ENCODE measurements at places on chromosomes 13 and 19.

DNA sequence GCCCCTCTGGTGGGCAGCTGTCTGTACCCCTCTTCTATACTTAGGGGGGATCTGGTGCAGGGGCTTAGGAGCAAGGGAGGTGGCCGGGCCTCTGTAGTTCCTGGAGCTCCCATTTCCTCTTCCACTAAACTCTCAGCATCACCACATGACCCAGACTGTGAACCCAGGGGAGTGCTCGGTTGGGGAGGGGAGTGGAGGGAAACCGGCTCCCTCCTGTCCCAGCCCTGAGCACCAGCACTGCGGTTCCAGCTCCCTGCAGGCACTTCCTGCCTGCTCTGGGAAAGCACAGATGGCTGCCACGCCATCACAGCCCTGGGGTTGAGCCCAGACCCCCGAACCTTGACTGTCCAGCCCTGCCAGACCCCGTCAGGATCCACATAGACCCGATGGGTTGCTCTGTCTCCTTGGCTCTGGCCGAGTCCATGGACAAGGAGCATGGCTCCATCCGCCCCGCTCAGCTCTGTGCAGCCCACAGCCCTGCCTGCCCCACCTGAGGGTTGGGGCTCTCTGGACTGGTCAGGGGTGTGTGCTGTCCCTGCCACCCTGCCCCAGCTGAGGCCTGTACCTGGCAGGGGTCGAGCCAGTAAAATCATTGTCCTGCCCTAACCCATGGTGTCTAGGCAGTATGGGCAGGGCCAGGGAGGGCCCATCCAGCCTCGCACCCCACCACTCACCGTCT lies 36.0 kb upstream of the SLC7A10 start:
- no peak for DNase-seq

GRCh38 chr13:40069173-40070044 lies 413.9 kb downstream of the COG6 start:
- peak; percentile 40 for DNase-seq

GRCh38 chr13:67048084-67048820 lies 181.9 kb downstream of the PCDH9 start:
- DNase-seq, result peak; percentile 15

DNA sequence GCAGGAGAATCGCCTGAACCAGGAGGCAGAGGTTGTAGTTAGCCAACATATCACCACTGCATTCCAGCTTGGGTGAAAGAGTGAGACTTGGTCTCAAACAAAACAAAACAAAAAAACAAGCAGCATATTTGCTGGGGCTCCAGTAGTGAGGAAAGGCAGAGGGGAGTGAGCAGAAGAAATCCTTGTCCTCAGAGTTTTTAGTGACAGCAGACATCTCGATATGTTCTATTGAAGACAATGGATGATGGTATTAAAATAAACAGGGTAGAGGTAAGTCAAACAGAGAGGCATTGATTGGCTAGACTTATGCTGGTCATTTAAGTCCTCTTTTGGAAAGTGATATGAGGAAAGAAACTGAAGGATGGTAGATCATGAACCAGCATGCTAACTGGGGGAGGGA lies 19.0 kb downstream of the NLRP7 start:
- DNase-seq, result no peak

DNA sequence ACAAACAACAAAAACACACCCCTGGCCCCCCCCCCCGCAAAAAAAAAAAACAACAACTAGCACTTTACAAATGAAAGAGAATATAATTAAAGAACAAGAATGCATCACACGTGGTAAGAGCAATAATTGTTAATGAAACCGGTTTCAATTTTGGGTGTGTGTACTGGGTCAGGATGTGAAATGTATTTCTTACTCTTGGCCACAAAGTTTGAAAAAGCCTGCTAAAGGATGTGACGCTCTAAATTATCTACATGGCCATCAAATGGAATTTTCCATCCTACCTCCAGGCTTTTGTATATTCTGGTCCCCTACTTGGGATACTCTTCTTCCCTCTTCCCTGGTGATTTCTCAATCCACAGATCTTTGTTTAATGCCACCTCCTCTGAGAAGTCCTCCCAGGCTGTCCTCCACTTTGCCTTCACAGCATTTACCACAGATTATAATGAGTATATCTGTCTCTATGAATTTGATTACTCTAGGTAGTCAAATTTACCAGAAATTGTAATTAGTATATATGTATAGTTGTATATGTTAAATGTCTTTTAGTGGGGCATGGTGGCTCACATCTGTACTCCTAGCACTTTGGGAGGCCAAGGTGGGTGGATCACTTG lies 2.1 kb downstream of the SARS2 start:
- no peak for DNase-seq

GRCh38 chr13:103935117-103935516 lies 868.9 kb upstream of the SLC10A2 start:
- no peak for DNase-seq

DNA sequence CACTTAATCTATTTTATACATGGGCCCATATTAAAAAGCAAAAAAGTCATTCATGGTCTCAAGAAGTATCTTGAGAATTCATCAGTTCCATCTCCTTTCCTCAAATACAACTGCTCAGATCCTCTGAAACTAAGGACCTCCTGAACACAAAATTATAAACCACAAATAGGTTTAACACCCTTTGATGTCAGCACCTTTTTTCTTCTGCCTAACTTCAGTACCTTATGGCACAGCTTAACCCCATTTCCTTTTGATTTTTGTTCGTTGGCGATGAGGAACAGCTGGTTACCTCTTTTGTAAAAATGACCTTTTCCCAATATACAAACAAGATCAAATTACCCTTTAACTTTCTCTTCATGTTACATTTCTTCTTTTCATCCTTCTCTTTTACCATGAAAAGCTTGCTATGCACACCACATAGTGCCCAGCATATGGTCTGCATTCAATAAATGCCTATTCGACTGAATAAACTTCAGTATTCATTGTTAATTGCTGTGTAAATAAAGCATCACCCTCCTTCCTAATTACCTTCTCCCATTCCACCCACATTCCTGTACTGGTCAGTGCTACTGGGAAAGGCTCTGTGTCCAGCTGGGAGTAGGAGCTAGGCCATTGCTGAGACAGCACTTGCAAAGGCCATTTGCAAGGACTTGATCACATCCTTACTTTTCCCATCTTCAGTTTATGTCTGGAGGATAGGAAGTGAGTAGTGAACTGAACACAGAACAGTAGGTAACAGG lies 317.9 kb downstream of the SHISA2 start:
- DNase-seq, result no peak

DNA sequence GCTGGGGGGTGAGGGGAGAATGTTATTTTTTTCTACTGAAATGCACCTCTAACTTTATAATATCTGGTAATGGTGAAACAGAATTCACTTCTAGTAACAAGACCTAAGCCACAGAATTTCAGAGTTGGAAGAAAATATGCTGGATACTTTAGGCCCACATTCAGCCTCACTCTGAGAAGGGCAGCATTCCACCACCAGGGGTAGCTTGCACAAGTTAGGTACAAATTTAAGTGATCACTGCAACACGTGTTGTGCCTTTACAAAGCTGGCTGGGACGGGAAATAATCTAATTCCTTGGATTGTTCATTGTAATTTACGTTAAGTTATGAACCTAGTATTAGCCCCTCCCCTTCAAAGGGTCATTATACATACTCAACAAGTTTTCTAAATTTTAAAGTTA lies 192.3 kb downstream of the RGCC start:
- no peak for DNase-seq

GRCh38 chr13:108915095-108915633 lies 285.8 kb downstream of the MYO16 start:
- peak; percentile 17 for DNase-seq

DNA sequence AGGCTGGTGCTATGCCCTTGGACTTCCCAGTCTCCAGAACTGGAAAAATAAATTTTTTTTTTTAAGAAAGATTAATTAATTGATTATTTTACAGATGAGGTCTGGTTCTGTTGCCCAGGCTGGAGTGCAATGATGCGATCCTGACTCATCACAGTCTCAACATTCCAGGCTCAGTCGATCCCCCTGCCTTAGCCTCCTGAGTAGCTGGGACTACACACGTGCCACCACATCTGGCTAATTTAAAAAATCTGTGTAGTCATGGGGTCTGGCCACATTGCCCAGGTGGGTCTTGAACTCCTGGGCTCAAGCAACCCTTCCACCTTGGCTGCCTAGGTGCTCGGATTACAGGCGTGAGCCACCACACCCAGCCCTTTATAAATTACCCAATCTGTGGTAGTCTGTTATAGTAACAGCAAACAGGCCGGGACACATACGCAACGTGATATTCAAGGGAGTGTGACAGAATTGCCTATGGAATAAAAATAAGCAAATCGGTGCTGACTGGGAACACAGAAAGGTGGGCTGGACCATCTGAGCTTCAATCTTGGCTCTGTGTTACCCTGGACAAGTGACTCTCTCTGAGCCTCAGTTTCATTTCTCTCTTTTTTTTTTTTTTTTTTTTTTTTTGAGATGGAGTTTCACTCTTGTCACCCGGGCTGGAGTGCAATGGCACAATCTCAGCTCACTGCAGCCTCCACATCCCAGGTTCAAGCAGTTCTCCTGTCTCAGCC lies 42.8 kb downstream of the PIN1 start:
- peak; percentile 72 for DNase-seq

DNA sequence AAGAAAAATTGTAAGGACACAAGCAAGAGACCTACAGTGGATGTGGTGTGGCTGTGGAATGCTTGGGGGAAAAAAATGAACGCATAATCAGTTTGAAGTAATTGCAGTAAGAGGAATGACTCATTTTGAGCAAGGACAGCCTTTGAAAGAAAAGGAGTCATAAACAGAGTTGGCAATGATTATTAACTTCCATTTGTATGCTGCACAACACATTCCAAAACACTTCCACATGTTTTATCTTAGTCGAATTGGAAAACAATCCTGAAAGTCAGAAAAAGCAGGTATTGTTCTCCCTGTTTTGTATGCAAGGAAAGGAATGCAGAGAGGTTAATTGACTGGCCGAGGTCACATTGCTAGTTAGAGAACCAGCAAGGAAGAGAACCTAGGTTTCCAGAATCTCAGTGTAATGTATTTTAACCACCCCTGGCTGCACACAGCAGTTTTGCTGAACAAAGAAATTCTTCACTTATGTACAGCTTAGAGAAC lies 630.0 kb upstream of the MIR17HG start:
- DNase-seq, result peak; percentile 17

DNA sequence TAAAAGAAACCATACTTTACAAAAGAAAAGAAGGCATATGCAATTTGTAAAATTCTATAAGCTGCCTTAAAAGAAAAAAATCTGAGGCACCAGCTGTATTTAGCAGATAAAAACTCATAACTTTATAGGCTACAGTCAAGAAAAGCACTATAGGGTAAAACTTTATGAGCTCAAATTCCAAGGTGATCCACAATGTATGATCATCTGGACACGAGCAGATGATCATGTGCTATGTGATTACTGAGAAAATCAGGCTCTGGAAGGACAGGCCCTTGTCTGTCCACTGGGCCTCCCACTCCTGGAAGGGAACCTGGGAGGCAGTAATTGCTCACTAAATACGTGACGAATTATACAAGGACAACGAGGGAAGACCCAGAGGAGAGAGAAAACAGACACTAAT lies 7.3 kb downstream of the GRTP1 start:
- DNase-seq, result no peak

Data from HFF-Myc (cell line).